ENCODE measurements at places on chromosomes 4 and X.

DNA sequence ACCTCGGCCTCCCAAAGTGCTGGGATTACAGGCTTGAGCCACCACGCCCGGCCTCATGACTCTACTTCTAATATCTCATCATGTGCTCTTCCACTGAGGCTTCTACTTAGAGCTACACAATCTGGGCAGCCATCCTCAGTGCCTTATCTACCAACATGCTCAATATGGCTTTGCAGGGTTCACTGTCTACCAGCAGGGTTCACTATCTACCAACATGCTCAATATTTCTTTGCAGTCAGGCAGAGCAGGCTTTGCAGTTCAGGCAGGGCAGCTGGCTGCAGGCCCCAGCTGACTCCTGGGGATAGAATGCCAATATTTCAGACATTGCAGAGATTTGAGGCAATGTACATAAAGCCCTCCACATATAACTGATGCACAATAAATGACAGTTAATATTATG is 47.5 kb downstream of the PKD2 start:
- no peak for DNase-seq

GRCh38 chr4:146095091-146095690 is 80.3 kb upstream of the LSM6 start:
- DNase-seq = no peak

GRCh38 chr4:1009542-1010394 is 1.7 kb upstream of the FGFRL1 start:
- peak; percentile 57 for DNase-seq

GRCh38 chr4:74423104-74423503 is 21.8 kb upstream of the AREG start:
- no peak for DNase-seq

DNA sequence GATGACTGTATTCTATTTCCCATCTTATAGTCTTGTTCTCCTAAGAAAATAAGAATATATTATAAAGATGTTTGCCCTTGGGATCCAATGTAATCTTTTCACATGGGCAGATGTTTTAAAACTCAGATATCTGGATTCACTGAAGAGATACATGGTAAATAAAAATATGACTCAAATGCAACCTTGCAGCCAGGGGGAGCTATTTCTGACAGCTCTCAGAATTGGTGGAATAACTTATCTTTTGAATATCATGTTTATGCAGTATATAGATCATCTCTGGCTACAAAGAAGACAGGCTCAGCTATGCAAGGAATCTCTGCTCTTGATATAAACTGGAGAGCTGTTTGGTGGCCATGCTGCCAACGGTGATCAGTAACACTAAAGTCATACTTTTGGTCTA is 274.7 kb downstream of the GLUD2 start:
- DNase-seq = no peak
